ENCODE measurements at places on chromosomes 12 and 14. TPM values are rescaled to one million over a fixed set of nuclear protein-coding genes. Genes with fewer than 3 reads are reported as not detected.

DNA sequence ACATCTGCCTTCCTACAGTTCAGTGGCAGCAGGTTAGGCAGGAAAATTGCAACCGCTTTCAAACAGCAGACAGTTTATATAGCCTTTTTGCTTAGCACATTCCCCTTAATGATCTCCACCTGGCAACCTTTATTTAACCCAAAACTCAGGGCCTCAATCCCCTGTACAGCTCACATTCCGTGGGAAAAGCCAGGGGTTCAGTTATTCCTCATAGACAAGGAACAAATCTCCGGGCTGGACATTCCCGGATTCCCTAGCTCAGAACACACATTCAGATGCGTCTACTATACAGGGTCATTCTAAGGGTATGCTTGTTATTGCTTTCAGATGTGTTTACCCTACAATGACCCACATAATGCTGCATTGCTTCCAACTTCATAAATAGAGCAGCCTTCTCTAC, 73.8 kb upstream of the DCN start:
- peak; percentile 58 for DNase-seq

The ZFYVE21 gene
- polyA plus RNA-seq = 39.8 TPM

The MEG3 gene
- polyA plus RNA-seq = 7,650 TPM

GRCh38 chr12:25883026-25883916, 75.2 kb upstream of the RASSF8 start:
- DNase-seq = no peak

DNA sequence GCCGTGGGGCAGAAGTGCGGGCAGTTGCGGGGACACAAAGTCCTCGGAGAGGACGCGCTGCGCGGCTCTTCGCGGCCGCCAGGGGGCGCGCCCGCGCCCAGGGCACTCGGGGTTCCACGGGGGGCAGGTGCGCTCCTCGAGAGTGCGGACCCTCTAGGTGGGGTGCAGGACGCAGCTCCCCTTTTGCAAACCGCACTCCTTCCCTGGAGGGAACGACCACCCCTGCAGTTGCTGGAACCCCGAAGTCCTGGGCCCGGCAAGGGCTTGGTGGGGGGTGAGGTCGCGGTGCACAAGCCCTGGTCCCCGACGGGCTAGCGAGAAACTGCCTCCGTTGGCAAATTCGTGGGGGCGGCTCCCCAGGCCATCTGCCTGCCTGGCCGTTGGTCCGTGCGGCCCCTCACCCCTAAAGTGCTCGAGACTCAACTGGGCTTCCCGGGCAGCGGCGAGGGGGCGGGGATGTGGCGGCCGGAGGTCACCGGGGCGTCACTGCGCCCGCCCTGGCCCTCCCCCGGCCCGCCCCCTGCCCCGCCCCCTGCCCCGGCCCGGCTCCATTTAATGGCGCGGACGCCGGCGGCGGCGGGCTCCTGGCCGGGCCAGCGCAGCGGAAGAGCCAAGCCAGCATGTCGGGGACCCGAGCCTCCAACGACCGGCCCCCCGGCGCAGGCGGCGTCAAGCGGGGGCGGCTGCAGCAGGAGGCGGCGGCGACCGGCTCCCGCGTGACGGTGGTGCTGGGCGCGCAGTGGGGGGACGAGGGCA, at the start of gene ADSS1:
TSS of gene ADSS1 (plus strand) at position 579 of the 756 bp plus-strand sequence. CDS start at position 621, 42 bp downstream.
- no peak for DNase-seq

DNA sequence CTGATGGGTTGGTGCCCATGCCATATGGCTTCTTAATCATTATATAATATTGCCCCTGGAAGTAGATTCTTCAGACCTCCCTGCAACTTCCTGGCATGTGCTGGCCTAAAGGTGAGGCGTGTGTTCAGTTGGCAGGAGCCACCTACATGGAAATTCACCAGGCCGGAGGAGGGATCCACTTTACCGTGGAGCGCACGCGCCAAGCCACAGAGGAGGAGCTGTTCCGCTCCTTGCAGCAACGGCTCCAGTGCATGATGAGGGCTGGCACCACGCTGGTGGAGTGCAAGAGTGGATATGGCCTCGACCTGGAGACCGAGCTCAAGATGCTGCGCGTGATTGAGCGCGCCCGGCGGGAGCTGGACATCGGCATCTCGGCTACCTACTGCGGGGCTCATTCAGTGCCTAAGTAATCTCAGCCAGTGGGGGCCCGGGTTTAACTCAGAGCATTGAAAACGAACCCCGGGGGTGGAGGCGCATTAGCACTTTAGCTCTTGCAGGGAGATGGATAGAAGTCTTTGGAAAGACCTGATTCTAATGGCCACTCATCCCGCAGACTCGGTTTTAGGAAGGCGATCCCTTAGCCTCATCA, 13.5 kb downstream of the AMDHD1 start:
- DNase-seq = no peak

DNA sequence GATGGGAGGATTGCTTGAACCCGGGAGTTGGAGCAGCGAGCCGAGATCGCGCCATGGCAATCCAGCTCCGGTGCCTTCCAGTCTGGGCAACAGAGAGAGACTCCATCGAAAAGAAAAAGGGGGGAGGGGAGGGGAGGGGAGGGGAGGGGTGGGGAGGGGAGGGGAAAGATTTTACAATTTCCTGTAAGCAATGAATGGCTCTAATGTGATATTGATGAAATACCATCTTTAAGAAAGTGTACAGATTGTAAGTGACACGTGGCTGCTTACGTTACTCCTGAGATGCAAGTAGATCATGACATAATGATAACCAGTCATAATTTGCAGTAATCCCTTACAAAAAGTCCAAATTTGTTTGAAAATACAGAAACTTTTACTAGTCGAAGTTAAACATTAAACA, 1.4 kb downstream of the SLC25A21 start:
- no peak for DNase-seq

The CATSPERB gene
- polyA plus RNA-seq = 0.67 TPM

- no peak for DNase-seq
Observed at GRCh38 chr12:26318661-26319068, 123.3 kb downstream of the SSPN start.

The OR4Q3 gene
- not detected for polyA plus RNA-seq

GRCh38 chr12:20436316-20436715, 68.0 kb downstream of the PDE3A start:
- peak; percentile 55 for DNase-seq

The SLCO1B1 gene
- not detected for polyA plus RNA-seq

- DNase-seq = no peak
Observed at GRCh38 chr12:108980831-108981618, 39.8 kb downstream of the SVOP start.

The MAP3K9 gene
- 0.58 TPM for polyA plus RNA-seq

DNA sequence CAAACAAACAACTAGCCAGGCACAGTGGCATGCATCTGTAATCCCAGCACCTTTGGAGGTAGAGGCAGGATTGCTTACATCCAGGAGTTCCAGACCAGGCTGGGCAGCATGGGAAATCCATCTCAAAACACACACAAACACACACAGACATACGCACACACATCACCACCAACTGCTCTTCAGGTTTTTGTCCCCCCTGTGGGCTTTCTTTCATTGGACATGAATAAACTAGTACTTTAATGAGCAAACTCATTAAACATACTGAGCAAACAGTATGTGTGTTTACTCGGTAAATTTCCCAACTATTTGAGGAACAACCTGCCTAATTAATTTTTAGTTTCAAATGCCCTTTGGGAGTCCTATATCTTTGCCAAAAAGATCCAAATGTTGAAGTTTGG, 10.1 kb upstream of the RASSF3 start:
- no peak for DNase-seq

- DNase-seq = no peak
Observed at GRCh38 chr12:123250471-123251383, 17.5 kb downstream of the MTRFR start.

The VRTN gene
- not detected for polyA plus RNA-seq

DNA sequence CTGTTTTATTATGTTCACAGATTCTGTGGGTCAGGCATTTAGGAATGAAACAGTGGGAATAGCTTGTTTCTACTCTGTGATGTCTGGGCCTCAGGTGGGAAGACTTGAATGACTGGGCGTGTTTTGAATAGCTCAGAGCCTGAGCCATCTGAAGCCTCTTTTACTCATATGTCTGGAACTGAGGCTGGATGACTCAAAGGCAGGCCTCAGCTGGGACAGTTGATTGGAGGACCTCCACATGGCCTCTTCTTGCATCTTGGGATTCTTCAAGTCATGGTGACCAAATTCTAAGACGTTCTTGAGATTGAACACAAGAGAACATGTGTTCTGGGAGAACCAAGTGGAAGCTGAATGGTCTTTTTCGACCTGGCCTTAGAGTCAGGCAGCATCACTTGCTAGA, 45.8 kb upstream of the TBX3 start:
- no peak for DNase-seq

DNA sequence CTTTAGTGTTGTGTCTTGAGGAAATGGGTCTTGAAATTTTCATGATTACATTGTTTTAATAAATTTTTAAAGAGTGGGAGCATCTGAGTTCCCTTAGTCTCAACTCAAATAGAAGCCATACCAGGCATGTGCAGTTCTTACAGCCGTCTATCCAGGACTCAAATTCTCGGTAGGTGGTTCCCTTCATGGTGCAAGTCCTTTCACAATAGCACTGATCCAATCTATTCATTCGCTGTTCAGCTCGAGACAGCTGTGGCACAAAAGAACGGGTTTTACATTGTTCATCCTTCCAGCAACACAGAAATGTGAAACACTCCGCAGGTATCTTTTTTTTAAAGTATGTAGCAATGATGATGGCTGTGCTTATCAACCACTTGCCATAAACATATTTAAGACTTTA, 100.2 kb downstream of the NELL2 start:
- DNase-seq = no peak

DNA sequence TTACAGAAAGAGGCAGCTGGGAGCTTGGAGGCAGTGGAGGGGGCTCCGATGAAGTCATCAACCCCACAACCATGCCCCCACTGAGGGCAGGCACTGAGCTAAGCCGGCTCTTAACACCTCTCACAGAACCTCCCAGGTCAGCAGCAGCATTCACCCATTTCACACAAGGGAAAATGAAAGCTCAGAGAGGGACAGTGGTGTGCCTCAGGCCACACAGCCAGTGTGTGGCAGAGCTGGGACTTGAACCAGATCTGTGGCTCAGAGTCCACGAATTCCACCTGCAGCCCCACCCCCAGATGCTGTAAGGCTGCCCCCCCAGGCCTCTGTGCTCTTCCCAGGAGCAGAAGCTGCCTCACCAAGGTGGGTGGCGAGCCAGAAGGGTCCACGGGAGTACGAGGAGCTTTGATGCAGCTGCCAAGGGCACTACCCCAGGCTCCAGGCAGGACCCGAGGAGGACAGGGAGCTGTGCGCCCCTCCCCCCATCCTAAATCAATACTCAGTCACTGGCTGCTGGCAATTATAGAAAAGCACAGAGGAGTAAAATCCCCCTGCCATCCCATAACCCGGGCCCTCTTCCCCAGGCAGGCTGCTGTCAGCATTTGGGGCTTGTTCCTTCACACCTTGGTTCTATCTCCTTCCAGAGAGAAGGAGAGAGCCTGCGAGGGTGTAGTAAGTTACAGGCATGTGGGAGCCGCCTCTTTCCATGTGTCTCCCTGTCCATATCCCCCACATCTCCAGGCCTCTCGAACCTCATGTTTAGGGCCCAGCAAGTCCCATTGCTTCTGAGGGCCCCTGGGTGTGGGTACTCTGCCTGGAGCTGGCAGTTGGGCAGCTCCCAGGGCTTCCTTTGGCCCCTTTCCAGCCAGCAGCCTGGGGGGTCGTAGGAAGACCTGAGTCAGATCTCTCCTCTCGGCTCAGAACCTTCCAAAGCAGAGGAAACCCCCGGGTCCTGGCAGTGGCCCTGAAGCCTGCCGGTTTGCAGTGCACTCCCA, 47.6 kb downstream of the FAM222A start:
- no peak for DNase-seq

The SLC38A1 gene
- polyA plus RNA-seq = 36.5 TPM

DNA sequence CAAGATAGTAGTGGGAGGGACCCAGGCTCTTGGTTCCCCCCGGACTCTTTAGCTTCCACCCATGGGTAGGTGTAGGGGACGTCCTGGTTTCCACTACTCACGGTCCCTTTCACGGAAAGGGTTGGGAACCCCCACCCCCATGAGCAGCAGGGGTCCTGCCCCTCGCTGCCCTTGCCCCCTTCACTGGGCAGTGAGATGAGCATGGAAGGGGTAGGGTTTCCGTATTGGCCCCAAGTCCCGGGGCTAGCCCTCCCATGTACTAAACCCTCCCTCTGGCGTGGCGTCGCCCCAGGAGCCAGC, 12.7 kb downstream of the AGAP2 start:
- no peak for DNase-seq

GRCh38 chr14:95515080-95515489, 1.4 kb downstream of the SYNE3 start:
- DNase-seq = peak; percentile 87

DNA sequence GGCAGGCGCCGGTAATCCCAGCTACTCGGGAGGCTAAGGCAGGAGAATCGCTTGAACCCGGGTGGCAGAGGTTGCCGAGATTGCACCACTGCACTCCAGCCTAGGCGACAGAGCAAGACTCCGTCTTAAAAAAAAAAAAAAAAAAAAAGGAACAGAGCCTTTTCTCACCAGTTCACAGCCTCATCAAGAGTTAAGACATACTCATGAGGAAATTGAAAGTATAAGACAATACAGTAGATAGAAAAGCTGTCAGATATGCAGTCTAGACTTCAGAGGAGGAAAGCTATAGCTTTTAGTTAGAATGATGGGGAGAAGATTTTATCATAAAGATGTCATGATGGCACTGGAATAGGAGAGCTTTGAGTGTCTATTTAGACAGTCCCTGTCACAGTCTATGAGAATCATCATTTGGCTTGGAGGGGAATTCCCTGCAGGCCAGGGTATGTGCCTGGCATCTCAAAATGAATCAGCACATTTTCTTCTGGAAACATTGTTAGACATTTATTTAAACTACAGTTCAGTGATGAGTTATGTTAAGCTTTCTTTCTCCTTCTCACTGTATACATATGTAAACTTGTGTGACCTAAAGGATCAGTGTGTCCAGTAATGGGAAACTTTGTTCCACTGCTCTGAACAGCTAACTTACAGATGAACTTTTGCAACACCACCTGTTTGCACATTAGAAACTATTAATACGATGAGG, 2.9 kb upstream of the RAB35 start:
- DNase-seq = no peak

GRCh38 chr14:55028066-55028465, 1.0 kb downstream of the SOCS4 start:
- DNase-seq = peak; percentile 13

DNA sequence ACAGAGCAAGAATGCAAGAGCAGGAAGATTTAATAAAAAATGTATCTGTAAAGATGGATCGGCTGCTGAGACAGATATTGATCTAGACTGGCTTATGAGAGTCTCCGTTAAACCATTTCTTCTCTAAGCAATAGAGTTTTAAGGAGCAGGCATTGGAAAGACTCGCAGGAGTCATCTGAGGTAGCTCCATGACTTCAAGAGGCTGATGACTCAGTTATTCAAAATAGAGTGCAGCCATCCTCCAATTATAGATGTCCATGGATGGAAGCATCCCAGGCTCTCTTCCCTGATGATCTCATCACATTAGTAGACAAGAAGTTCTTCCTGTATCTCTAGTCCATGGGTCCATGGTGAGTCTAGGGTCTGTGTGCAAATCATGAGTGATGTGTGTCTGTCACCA, 638.3 kb upstream of the TMEM132C start:
- peak; percentile 59 for DNase-seq

The FOXA1 gene
- 0.18 TPM for polyA plus RNA-seq

- DNase-seq = no peak
Observed at GRCh38 chr12:89276860-89277259, 75.4 kb downstream of the DUSP6 start.

- no peak for DNase-seq
Observed at GRCh38 chr12:31947971-31948370, 11.2 kb upstream of the RESF1 start.

- DNase-seq = no peak
Observed at GRCh38 chr14:58751788-58752187, 114.0 kb downstream of the DACT1 start.
